ENCODE measurements at places on chromosomes 7 and 10.

DNA sequence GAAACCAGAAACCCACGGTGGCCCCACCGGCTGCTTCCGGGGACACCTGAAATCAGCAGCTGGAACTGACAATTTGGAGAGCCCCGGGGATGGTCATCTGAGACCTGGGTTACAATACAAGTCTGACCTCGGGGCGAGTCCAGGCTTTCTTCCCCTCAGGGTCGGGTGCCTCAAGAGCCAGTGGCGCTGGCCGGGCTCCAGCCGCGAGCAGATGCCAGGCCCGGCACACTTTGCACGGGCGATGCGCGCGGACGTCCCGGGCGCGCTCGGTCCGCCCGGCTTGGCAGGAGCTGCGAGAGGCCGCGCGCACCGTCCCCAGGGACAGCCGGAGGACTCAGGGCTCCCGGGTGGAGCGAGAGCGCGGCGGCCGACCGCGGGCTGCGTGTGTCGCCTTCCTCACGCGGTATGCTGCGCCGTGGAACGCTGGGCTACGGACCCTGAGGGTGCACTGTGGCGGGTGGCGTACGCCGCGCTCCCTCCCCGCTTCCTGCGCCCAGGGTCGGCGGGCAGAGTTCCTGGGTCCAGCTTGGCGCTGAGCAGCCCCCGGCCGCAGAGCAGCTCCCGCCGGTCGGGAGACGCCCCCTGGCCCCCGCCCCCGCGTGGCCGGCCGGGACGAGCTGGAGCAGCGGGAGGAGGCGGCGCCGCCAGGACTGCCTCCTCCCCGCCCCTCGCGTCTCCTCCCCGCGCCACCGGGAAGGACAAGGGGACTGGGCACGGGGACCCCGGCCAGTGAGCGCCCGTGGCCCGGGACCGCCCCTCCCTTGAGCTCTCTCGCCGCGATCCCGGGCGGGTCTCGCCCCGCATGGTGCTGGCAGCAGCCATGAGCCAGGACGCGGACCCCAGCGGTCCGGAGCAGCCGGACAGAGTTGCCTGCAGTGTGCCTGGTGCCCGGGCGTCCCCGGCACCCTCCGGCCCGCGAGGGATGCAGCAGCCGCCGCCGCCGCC, at the start of gene RBM20:
RBM20 (plus strand) TSS at position 684 of the 945 bp plus-strand sequence; CDS start at position 803, 119 bp downstream.
- DNase-seq, result peak; percentile 31

DNA sequence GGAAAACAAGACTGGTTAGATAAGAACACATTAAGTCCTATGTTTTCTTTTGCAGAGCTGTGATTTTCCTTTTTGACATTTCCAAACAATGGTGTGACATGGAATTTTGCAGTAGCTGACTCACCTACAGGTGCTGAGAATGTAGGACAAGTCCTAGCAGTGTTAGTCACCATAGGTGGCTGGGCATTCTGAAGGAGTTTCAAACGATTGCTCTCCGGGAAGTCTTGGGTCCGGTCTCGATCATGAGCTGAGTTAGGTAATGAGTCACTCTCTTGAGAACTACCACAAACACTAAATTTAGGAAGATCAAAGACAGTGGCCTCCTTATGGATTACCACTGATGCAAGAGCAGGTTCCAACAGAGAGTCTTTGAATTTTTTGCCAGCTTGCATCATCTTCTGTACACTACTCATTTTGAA, 3.6 kb downstream of the FIGNL1 start:
- peak; percentile 98 for DNase-seq

GRCh38 chr10:95462740-95463667, 98.2 kb downstream of the SORBS1 start:
- DNase-seq, result no peak

DNA sequence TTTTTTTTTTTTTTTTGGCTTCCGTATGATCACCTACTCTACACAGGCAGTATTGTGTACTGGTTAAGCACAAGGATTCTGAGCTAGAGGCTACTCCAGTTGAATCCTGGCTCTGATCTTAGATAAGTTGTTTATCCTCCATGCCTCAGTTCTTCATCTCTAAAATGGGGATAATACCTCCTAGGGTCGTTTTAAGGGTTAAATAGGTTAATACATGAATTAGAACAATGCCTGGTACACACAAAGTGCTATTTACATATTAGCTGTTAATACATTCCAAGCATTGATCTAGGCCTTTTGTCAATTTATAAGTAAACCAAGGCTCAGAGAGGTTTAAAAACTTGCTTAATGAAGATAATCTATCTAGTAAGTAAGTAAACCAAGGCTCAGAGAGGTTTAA, 59.0 kb downstream of the ST7 start:
- DNase-seq, result no peak

GRCh38 chr10:43042503-43043341, 34.1 kb upstream of the RET start:
- DNase-seq, result no peak

GRCh38 chr7:145464287-145464686, 628.4 kb upstream of the TPK1 start:
- no peak for DNase-seq

- no peak for DNase-seq
Observed at GRCh38 chr7:88355011-88355410, 48.3 kb upstream of the STEAP4 start.

- DNase-seq, result no peak
Observed at GRCh38 chr7:48188776-48189520, 17.7 kb downstream of the ABCA13 start.
